ENCODE measurements at places on chromosomes 12 and 14.

DNA sequence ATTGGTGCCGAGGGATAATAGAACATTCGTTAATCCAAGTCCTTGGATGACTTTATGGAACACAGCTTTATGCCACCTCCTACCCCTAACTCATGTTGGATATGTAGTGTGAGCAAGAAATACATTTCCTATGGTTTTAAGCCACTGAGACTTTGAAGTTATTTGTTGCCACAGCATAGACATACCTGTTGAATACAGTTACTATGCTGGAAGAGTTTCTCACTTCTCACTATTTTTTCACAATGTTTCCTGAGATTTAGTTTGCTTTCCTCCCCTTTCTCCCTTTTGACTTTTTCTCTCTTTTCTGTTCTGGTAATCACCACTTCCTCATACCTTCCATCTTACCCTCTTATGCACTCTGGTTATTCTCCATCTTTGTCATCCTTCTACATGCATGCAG is 7.5 kb upstream of the CLEC4E start:
- no peak for DNase-seq

DNA sequence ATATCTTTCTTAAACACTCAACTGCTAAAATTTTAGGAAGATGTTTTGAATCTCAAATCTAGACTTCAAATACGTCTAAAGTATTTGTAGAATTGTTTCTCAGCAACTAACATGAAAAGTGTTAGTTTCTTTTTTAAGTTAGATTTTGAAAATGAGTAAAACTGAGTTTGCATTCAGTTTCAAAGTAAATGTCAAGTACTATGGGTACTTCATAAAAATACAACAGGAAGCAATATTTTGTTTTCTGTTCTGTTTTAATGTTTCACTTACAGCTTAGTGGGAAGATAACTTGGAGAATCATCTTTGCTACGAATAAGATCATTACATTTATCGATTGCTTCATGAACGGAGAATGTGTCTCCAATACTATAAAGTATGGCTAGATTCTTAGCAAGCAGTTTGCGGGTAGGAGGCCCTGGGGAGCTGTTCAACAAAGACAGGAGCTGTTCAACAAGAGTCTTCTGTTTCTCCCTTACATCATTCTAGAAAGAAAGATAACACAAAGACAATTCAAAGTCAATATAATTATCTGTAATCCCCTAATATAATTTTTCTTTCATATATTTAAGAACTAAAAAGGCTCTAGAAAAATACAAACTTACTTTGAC is 20.2 kb downstream of the HEATR5A start:
- DNase-seq = no peak

- DNase-seq = no peak
Observed at GRCh38 chr12:69936214-69936731, 111.2 kb downstream of the MYRFL start.

DNA sequence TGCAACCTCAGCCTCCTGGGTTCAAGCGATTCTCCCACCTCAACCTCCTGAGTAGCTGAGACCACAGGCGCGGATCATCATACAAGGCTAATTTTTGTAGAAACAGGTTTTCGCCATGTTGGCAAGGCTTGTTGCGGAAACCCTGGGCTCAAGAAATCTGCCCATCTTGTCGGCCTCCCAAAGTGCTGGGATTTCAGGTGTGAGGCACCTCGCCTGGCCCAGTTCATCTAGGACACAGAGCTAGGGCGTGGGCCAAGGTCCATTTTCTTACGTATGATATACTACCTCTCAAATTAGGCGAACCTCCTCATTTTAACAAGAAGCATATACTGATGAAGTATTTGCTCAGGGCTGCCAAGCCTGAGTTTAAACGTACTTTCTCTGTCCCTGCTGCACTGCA is 2.1 kb downstream of the RPS29 start:
- no peak for DNase-seq

- no peak for DNase-seq
Observed at GRCh38 chr12:27777141-27777540, 2.9 kb upstream of the KLHL42 start.

DNA sequence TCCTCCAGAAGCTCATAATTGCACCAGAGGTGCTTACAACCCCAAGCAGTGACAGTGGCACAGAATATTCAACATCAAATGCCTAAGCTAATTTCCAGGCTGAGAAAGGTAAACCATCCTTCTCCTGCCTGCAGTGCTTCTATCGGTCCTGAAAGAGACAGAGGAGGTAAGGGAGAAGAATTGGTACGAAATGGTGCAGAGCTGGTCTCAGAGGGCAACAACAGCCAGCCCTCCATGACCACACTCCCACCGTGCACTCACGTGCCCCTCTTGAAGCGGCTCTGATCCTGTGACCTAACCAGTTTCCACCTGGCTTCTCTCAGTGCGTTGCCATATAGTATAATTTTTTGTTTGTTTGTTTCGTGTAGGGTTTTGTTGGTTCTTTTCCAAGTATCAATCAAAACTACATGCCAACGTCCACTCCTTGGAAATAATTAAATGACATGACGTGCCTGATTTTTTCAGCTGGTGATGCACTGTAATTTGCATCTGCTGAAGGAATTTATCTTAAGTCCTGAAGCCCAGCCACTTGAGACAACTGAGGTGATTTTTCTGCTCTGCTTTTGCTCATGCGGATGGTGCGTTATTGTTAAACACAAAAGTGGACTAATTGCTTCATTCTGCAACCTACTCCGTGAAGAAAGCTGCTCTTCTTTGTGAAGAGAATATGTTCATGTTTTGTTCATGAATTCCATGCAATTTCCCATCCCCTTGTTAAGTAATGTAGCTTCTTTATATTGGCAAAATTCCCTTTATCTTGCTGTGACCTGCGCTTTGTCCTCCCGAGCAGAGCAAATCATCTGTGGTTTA is 1.3 kb upstream of the ATP2A2 start:
- no peak for DNase-seq
